ENCODE measurements at places on chromosomes 3 and 15.

DNA sequence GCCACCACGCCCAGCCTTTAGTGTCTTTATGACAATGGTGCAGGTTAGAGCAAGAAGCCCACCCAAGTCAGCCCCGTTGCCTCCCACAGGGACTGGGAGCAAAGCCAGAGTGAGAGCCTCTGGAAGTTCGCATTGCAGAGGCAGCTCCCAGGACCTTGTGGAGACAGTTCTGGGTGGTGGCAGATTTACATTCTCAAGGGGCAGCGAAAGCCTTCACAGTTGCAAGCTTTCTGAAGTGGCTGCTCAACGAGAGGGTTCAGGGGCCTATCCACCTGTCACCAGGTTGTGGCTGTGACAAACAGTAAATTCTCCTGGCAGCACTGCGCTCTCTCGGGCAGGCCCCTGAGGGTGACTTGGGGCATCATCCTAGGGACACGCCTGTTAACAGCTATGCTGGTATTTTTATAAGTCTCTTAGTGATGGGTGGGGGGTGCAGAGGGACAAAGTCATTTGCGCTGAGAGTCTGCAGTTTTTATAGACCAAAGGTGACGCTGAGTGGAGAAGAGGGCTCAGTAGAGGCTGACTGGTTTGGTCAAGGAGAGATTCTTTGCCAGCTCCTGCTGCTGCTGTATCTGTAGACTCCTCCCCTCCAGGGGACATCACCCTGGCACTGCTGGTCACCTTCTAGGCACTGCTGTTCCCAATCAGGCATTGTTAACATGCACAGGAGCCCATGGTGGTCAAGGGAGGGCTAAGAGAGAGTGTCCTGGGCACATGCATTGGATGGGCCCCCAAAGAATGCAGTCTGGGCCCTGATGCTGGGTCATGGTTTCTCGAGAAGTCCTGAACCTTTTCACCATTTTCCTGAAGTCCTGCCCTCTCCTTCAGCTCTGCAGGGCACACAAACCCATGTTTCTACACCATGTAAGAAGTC is 57.5 kb upstream of the KLF13 start:
- no peak for DNase-seq

DNA sequence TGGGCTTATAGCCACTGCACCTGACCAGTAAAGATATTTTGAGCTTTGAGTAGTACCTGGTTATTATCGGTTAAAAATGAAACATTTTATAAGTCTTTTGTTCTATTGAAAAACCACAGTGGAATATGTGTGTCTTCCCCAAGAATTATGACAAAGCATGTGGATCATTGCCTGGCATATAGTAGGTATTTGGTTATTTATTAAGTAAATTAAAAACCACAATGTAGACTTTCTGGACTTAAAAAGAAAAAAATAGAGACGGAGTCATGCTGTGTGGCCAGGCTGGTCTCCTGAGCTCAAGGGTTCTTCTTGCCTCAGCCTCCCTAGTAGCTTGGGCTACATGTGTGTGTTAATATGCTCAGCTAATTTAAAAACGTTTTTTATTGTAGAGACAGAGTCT is 43.5 kb downstream of the UBE2E2 start:
- no peak for DNase-seq

GRCh38 chr3:119279101-119279554 is 15.1 kb upstream of the ARHGAP31 start:
- DNase-seq, result no peak

- DNase-seq, result no peak
Measured at GRCh38 chr3:114852966-114853365, 294.1 kb downstream of the ZBTB20 start.

DNA sequence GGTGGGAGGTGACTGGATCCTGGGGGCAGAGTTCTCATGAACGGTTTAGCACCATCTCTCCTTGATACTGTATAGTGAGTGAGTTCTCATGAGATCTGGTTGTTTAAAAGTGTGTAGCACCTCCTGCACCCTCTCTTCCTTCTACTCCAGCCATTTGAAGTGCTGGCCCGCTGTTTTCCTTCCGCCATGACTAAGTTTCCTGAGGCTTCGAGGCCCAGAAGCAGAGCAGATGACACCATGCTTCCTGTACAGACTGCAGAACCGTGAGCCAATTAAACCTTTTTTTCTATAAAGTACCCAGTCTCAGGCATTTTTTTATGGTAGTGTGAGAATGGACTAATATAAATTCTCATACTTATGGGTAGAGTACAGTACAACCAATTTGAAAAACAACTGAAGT is 123.6 kb upstream of the BHLHE40 start:
- DNase-seq, result no peak

DNA sequence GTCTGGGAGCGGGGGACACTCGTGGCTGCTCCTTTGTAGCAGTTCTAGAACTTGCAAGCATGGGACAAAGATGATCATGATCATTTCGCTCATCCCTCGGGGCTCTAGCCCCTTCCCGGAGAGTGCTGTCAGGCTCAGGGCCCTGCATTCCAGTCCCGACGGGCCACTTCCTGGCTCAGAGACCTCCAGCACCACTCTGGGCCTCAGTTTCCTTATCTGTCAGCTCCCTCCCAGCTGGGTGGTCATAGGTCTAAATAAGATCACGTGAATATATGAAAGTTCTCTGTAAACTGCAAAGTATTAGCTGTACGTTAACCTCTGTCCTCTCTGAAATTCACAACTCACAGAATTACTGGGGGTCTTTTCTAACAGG is 52.8 kb upstream of the SLC6A11 start:
- DNase-seq, result no peak

DNA sequence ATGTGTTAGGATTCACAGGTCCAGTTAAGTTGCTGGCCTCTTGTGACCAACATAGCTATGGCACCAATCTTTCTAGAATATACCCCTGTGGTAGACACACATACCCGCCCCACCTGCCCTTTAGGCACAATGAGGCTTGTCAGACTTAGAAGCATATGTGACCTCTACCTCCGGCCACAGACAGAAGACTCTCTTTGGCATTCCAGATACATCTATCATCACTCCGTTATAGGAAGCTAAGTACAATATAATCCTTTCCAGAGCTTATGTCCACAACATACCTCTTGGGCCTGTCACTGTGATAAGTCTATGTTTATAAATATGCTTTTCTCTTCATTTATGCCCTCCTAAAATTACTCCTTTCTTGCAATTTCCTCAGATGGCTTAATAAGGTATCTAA is 39.8 kb downstream of the CD47 start:
- no peak for DNase-seq

GRCh38 chr3:38968891-38969290 is 82.9 kb downstream of the SCN11A start:
- DNase-seq, result no peak

- DNase-seq, result no peak
Measured at GRCh38 chr15:68768321-68768720, 52.4 kb downstream of the ANP32A start.

DNA sequence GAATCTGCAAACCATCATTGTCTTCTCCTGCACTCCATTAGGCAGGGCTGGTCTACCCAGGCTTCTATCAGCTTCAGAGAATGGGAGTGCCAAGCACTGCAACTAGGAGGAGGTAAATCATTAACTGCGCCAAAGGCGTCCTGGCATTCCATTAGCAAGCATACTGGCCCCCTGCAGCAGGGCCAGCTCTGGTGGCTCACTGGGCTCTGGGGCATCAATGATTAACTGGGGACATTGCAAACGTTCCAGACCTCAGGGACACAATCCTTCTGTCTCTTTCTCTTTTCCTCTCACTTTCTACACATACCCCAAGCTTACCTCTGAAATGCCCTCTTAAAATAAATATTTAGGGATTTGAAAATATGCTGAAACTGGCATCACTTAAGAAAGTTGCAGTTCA is 129.0 kb downstream of the MYLK start:
- no peak for DNase-seq

- no peak for DNase-seq
Measured at GRCh38 chr3:86104154-86104553, 886.8 kb downstream of the VGLL3 start.

DNA sequence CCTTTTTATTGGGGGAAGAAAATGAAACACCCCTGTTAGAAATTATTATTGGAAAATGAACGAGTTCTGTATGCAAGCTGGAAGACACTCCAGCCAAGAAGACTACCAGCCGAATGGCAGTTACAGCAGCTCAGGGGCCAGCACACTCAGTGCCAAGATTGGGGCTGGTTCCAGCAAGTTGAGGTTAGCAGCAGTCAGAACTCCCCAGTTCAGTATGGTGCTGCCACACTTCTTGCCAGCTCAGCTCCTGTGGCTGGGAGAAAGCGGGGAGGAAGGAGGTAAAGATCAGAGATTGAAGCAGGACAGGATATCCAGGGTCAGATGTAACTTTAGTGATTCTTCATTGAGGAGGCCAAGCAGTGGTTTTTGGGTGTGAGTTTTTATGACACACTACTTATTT is 280.2 kb upstream of the NR2E3 start:
- DNase-seq, result no peak

DNA sequence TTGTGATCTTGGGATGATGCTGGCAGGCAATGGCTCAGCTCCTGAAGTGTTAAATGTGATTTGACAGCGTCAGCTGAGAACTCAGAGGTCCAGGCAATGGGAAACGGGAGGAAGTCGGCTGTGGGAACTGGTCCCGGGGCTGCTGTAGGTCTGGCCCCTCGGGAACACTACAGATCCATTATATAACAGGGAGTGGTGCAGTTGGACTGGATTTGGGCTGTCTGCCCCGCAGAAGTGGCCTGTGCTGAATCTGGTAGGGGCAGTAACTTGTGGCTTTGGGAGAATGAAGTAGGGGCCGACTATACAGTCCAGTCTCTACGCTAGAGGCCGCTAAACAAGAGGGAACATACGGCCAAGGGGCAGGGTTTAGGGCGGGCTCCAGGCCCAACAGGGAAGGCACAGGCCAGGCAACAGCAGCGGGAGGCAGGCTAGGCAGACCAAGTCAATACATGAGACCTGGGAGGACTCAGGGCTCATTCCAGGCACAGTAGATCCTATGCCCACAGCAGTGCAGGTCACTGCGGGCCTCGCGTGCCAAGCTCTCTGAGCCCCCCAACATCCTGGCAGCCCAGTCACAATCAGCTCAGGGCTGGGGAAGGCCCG is 20.3 kb upstream of the IL16 start:
- no peak for DNase-seq

GRCh38 chr3:46454209-46454595 is 10.5 kb downstream of the LTF start:
- DNase-seq, result no peak

- no peak for DNase-seq
Measured at GRCh38 chr3:150960708-150961684, 11.5 kb downstream of the CLRN1 start.

DNA sequence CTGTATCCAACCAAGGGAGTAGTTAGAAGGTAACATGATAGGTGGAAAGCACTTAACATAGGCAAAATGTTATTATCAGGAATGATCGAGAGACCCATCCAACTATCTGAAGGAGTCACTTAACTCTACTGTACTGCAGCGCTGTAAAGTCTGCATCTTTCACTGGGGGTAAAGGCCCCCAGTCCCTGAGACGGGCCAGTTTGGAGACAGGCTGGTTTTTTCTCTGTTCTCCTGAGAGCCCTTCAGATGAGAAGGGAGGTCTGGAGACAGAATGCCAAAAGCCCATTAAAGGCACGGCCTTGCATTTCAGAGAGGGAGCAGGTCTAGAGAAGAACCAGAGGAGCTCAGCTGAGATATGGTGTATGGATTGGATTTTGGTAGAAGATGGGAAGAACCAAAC is 71.3 kb upstream of the CGNL1 start:
- DNase-seq, result no peak

DNA sequence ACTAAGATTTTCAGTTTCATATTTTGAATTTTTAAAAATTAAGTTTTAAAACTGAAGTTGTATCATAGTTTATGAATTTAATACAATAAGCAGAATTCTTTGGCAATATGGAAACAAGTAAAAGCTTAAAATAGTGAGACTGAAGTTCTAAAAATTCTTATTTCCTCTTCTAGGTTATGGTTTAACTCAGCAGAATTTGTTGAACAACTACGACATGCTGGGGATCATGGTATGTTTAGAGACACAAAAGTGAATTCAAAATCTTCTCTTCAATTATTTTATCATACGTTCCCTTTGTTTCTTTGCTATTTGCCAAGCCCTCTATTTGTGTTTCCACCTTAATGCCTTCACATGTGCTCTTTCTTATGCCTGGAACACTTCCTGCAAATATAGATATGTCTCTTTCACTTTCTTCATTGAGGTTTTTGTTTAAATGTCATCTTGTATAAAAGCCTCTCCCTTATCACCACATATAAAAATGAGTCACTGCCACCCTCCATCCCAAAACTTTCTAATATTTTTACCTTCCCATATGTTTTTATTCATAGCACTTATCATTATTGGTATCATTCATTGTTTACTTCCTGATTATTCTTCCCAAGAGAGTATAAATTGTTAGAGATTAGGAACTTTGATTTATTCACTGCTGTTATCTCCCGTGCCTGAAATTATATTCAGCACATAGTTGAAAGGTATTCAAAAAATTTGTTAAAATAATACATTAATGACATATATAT is 6.4 kb downstream of the SUCNR1 start:
- no peak for DNase-seq

DNA sequence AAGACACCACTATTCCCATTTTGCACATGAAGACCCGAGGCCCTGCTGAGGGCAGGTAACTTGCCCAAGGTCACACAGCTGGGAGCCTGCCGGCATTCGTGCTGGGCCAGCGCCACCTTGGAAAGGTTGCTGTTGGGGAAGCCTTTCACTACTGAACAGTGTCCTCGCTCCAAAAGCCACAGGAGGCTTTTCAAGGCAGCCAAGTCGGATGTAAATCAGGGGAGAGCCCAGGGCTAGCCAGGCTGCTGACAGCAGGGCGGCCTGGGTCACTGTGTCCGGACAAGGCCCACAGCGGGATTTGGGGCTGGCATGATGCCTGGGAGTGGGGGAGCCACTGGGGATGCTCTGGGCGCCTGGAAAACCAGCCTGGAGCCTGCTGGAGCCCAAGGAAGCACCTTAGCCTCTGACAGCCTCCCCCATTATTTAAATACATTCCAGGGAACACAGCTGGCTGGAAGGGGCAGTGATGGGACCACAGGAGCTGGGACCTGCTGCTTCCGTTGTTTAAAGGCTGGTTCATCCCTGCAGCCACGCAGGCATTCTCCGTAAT is 10.5 kb downstream of the SLC6A6 start:
- DNase-seq, result no peak

DNA sequence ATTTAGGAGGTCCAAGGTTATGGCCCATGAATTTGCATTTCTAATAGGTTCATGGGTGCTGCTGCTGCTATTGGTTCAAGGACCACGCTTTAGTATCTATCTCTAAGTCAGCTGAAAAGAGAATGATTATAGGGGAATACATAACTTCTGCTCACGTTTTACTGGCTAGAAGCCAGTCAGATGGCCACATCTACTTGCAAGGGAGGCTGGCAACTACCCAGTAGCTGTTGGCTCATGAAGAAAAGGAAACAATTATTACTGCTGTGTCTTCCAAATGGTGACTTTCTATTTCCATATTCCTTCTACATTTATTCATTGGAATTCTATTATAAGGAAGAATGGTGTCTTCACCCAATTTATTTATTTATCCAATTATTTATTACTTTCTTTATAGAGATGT is 54.2 kb downstream of the SLC25A36 start:
- no peak for DNase-seq
